ENCODE measurements at places on chromosomes 4 and X. TPM values are rescaled to one million over a fixed set of nuclear protein-coding genes. Genes with fewer than 3 reads are reported as not detected.

The GDI1 gene
- 126 TPM for total RNA-seq

The TCP11X2 gene
- total RNA-seq: not detected

The F11 gene
- total RNA-seq: not detected

The SERPINA7 gene
- total RNA-seq: not detected

The GUCY1A1 gene
- total RNA-seq: 21.0 TPM

The RRH gene
- total RNA-seq: 0.34 TPM

The MAGEC3 gene
- not detected for total RNA-seq

The DCX gene
- not detected for total RNA-seq

The HTR2C gene
- 0.75 TPM for total RNA-seq

The BST1 gene
- total RNA-seq: 18.6 TPM

The DUX4 gene
- 0.29 TPM for total RNA-seq

The PCDH18 gene
- total RNA-seq: 13.7 TPM

The SPATA18 gene
- total RNA-seq: 12.4 TPM

DNA sequence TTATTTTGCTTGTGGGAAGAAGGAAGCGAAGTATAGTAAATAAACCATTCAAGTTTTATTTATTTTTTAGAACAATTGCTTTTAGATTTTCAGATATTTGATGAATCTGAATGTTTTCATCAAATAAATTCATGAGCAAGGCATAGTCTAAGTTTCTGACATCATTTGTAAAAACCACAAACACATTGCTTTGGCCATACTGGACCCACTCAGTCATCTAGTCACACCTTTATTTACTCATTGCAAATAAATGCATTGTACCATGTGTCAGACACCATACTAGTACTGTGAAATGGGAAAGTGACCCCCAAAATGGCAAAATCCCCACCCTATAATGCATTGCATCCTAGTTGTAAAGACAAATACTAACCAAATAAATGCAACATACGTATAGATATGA is 449.1 kb upstream of the SMIM31 start:
- DNase-seq: no peak

DNA sequence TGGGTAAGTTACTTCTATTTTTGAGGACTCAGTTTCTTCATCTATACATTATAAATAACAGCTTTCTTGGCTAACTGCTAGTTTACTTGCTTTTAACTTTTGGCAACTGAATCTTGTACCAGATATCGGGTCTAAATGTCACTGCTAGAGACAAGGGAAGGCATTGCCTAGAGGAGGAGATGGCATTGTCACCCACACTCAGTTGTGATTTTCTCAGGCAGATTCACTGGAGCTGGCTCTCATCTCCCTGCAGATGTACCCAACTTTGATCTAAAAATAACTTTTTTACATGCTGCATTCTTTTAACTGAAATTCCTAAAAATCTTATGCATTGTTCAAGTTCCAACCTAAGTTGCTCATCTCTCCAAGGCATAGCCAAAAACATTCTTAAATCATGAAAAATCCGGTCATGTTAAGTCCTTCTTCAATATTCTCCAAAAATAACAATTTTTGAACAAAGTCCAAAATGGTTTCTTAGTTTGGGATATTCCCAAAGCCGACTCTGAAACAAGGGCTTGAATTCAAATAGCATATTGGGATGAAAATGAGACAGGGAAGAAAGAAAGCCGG is 469.0 kb upstream of the BOD1L1 start:
- no peak for DNase-seq

DNA sequence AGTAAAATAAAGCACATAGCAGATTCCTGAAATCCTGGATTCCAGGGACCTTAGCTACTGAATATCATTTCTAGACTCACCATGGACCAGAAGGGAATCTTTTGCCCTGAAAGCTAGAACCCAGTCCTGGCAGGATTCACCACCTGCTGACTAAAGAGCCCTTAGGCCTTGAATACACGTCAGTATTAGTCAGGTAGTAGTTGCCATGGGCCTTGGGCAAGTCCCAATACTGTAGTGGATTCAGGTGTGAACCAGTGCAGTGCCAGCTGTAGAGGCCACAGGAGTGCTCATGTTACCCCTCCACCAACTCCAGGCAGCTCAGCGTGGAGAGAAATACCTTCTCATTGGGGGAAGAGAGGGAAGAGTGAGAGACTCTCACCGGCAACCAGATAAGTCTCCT is 64.1 kb upstream of the UBQLN2 start:
- DNase-seq: no peak

GRCh38 chr4:52157641-52158316 is 106.7 kb downstream of the SPATA18 start:
- DNase-seq: no peak

GRCh38 chrX:154360155-154360713 is 14.2 kb downstream of the FLNA start:
- DNase-seq: no peak

- DNase-seq: no peak
Observed at GRCh38 chr4:161929956-161930355, 233.8 kb downstream of the FSTL5 start.

DNA sequence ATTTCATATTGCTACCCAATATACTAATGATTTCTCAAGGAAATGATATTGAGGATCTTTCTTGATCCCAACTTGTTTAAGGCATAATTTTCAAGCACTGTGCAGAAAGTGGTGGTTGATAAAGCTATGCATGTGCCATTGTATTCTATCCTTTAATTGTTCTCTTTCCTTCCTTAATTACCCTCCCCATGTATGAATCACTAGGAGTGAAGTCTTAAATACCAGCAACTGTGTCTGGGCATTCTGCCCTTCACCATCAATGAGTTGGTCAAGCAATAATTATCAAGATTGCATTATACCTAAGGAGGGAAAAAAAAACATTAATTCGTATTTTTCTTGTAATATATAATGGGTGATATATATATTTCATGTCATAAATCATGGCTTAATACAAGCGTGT is 111.8 kb upstream of the FRMPD4 start:
- no peak for DNase-seq

DNA sequence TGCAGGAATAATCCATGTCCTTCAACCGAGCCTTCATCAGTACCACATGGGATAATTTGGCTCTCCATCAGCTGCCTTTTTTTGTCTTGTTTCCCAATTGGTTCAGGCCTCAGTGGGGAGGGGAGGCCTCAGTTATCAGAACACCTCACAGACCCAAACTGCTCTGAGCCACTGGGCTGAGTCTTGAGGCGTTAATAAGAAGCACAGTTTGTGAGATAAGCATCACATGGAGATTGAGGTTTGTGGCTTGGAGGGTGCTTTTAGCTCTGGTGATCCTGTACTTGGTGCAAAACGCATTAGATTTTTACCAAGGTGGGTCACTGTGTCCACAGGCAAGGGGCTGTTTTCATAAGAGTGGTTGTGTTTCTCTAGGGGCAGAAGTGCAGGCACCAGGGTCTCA is 82.8 kb upstream of the HPF1 start:
- DNase-seq: no peak

- no peak for DNase-seq
Observed at GRCh38 chr4:43374216-43374751, 481.8 kb downstream of the GRXCR1 start.

- DNase-seq: no peak
Observed at GRCh38 chrX:3493605-3494004, 147.2 kb upstream of the MXRA5 start.

GRCh38 chr4:95155759-95156451 is 392.9 kb downstream of the UNC5C start:
- DNase-seq: no peak

DNA sequence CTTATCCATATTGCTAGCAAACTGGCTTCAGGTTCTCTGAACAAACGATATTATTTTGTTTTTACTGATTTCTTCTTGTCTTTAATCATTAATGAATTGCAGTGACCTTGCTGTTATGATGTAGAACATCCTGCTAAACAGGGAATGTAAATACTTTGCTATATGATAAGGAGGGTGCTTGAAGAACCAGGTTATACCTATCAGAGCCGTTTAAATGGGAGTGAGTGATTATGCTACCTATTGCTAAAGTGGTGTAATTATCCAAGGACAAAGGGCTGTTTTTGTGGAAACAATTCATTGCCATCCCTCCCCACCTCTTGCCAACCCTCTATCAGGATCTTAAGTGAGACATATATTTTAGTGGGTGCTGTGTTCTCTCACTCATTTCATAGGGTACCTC is 788.9 kb downstream of the RPA4 start:
- no peak for DNase-seq

- DNase-seq: no peak
Observed at GRCh38 chr4:144649646-144650045, 3.7 kb downstream of the HHIP start.

DNA sequence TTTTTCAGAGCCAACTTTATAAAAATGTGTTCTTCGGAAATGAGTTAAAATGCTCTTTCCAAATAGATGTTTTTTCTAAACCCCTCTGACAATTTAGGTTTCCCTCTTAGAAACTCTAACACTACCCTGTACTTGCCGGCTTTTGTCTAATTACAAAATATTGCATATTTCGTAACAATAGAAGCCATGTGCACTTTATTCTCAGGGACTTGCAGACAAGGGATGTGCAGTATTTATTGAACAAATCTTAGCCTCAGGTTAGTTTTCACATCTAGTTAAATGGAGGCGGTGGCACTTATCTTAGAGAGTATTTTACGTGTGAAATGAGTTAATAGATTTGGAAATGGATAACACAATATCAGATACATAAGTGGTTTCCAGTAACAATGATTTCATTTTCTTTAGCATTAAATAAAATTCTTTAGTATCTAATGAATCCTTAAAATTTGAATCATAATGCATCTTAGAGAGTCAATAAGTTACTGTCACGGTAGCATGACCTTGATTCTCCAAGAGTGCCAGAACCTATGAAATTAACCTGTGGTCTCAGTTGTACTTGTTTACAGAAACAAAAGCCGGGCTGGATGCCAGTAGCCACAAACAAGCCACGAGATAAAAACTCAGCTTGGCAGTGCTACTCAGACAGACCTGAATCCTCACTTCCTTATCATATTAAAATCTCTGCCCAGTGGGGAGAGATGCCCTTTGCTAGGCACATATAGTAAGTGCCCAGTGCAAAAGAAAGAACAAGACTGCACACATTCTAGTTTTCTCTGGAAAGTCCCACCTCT is 772 bp upstream of the PABPC4L start:
- no peak for DNase-seq

DNA sequence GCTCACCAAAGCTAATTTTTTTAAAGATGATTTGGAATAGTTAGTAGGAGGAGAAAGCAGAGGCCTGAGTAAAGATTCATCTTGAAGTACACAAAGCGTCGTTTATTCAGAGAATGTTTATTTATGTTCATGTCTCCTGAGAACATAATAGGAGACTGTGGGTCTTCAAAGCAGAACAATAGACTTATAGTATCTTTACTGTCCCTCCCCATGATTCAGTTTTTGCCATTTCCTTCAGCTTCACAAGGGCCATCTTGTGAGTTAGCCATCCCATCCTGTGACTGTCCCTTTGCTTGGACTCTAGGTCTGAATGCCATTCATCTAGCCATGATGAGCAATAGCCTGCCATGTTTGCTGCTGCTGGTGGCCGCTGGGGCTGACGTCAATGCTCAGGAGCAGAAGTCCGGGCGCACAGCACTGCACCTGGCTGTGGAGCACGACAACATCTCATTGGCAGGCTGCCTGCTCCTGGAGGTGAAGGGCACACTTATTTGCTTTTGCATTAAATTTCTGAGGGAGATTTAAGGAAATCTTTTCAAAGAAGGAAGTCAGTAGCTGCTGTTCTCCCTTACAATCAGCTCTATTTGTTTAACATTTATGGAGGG is 105.8 kb downstream of the NFKB1 start:
- DNase-seq: no peak

GRCh38 chrX:97538745-97539144 is 655.0 kb downstream of the RPA4 start:
- no peak for DNase-seq

- DNase-seq: no peak
Observed at GRCh38 chr4:89196056-89196674, 84.8 kb downstream of the TIGD2 start.

DNA sequence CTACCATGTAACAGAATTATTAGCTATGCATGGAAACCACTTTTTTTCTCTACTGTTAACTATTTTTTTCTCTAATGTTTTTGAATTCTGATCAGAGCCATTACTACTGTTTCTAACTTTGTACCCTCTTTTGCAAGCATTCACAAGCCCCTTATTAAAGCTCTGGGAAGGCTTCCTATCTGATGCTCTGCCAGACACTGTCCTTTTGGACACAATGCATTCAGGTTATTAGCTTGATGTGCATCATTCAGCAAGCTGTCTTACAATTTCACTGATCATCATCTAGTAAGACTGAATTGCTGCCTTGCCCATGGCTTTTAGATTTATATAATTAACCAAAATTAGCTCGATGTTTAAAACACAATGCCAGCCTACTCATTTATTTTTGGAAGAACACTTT is 155.1 kb downstream of the NR3C2 start:
- no peak for DNase-seq

DNA sequence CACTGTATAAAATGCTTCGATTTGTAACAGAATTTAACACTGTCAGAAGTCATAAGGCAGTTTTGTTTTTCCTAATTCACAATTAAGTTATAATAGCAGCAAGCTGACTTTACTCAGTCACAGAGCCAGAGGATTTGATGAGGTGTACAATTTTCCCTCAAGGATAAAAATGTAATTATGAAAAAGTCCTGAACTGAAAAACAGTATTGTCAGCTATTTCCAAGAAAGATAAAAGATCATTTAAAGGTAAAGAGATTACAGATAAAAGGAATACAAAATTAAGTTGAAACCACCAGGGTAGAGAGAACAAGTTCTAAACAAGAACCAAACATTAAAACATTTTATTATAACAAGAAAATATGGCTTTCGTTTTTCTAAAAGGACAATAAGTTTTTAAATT is 86.8 kb upstream of the ZFP42 start:
- DNase-seq: no peak

- DNase-seq: no peak
Observed at GRCh38 chr4:110808351-110808878, 185.5 kb upstream of the PITX2 start.

DNA sequence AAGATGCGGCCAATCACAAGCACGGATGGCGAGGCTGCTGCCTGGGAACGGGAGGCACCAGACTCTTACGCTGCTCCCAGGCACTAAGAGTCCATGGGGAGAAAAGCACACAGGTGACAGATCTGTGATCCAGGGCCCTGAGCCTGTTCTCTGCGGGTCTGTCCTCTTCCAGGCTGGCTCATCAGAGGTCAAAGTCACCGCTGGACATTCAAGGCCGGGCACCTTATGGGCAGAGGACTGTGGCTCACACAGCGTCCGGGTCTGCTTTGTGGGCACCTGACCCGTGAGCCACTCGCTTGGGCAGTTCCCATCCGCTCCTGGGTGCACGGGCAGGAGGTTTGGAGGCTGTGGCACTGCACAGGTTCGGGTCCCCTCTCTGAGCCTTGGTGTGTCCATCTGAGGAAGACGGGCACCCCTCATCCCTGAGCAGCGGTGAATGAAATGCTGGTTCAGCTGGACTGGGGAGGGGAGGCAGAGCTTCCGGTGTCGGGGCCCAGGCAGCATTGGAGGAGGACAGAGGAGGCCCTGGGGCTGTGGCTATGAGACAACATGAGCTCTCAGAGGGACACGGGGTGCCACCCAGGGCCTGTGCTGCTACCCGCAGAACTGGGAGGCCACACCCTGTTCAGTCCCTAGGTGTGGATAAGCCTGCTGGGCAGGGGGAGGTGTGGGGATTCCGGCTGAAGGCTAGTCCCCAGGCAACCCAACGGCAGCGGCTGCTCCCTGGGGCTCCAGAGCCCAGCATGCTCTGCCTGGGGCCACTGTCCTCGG is 61.2 kb upstream of the AFAP1 start:
- DNase-seq: no peak
